ENCODE measurements at places on chromosomes 6 and 20.

DNA sequence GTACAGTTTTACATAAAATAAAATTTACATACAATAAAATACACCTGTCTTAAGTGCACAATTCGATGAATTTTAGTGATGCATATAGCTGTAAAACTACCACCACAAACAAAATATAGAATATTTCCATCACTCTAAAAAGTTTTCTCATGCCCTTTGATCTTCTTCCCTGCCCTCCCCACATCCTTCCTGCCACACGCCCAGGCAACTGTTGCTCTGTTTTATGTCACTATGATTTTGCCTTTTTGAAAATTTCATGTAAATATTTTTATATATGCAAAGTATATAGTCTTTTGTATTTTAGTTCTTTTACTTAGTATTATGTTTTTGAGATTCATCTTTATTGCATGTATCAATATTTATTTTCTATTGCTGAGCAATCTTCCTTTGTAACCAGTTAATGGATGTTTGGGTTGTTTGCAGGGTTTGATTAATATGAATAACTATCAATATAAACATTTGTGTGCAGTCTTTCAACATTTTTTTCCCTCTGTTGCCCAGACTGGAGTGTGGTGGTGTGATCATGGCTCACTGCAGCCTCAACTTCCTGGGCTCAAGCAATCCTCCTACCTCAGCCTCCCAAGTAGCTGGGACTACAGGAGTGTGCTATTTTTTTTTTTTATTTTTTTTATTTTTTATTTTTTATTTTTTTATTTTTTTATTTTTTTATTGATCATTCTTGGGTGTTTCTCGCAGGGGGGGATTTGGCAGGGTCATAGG lies 23.8 kb upstream of the SAMHD1 start:
- DNase-seq: no peak

DNA sequence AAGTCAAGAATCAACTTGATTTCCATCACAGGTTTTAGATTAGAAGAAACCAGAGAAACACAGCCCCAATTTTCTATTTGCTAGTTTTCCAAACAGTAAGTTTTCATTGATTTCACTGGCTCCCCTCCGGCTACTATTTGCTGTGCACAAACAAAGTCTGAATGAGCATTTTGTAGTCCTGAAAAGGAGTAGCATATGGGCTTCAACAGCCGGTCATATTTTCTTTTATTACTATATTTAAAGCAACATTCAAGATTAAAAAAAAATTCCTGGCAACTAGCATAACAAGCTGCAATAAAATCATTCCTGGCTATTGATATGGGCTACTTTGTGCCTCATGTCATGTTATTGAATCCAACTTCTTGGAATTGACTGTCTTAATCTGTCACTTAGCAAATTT lies 48.3 kb downstream of the CARMIL1 start:
- DNase-seq: peak; percentile 12

DNA sequence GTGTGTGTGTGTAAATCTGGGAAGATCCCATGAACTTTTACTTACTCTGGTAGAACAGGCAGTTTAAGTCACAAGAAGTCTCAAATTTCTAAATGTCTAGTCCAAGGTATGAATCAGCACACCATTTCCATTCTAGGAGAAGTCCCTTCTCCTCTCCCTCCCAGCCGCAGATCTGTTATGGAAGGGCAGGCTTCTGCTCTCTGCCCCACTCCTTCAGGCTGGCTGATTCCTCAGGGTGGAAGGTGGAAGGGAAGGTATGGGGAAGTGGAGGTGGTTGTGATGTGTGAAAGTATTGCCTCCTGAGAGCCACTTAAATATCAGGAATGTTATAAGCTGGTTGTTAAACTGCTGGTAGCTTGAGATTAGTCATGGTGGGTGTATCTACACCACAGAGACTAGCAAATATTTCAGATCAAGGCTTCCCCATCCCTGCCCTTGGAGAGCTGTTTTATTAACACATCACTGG lies 44.5 kb upstream of the LAMA4 start:
- DNase-seq: no peak

- no peak for DNase-seq
These were observed 205.5 kb downstream of the TFAP2B start for GRCh38 chr6:51024126-51024525.

- peak; percentile 57 for DNase-seq
These were observed 373.5 kb upstream of the BTBD3 start for GRCh38 chr20:11544029-11544678.

DNA sequence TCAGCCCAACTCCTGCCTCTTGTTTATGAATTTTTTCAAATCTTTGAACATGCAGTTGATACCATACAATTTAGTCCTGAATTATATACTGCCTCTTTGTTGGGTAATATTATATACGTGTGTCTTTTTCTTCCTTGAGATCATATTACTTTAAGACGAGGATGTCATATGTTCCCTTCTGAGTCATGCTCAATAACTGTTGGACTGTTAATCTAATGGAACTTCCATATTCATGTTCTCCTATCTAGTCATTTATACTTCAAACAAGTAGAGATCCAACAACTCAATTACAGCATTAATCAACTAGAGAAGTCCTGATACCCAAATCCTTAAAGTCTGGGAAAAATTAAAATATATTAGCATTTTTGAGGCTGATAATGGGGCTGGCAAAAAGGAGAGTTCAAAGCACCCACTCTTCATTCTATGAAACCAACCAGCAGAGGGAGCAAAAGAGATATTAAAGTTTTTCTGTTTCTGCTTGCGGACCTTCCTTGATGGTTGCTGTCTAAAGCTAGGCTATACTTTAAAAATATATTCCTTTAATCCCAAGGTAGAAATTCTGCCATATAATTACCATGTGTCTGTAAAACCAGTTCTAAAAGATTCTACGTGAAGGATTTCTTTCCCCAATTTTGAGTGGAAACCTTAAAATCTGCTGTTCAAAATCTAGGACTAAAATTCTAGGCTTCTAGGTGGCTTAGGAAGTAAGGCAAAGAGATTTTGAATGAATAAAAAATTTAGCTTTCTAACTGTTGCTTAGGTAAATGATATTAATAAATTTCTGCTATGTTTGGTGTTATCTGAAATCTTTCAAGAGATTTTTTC lies 498.9 kb downstream of the BCKDHB start:
- DNase-seq: peak; percentile 15

DNA sequence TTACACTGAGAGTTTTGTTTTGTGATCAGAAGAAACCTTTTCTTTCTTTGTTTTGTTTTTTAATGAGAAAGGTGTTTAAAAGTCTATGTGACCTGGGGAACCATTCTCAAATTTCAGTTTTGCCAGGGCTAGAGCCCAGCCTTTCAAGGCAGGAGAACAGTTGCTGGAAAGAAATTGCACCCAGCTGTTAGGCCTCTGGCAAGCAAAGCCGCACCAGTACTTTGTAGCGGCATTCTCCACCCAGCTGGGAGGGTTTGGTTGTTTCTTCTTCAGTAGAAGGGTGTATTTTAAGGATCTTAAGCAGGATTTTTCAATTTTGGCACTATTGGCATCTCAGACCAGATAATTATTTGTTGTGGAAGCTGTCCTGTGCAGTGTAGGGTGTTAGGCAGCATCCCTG lies 16.6 kb upstream of the MAPK13 start:
- DNase-seq: no peak

GRCh38 chr6:112202639-112203341 lies 51.6 kb downstream of the LAMA4 start:
- no peak for DNase-seq

DNA sequence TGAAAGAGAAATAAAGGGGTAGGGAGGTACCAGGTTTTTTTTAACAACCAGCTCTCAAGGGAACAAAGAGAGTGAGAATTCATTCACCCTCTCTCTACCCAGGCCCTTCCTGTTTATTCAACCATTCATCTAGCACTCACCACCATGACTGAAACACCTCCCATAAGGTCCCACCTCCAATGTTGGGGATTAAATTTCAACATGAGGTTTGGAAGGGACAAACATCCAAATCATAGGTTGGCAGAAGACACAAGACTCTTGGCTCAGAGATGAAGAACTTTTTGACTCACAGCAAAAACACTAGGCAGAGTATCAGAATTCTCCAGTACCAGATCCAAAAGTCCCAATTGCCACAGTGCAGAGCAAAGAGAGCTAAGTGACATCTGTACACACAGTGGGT lies 186.3 kb downstream of the EDN1 start:
- no peak for DNase-seq

DNA sequence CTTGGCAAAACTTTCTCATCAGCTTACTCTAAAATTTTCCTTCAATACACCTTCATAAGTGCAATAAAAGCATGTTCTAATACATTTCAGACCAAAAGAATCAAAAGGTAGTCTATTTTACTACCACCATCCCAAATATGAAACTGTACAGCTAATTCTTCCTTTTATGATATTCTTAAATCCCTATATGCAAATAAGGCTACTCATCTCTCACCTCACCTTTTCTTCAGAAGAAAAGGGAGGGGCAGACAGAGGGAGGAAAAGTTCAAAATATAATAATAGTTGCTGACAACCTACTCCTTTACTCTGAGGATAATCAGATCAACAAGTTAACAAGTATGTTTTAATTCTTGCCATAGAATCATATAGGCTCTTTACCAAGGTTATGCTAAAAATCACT lies 7.4 kb downstream of the C6orf120 start:
- DNase-seq: no peak

GRCh38 chr20:24164360-24164759 lies 175.8 kb upstream of the GGTLC1 start:
- DNase-seq: no peak

GRCh38 chr6:2230659-2231277 lies 14.6 kb downstream of the GMDS start:
- no peak for DNase-seq

- DNase-seq: no peak
These were observed 72.6 kb upstream of the RNF24 start for GRCh38 chr20:4087923-4088322.

GRCh38 chr20:44891826-44892225 lies 6.3 kb downstream of the YWHAB start:
- DNase-seq: no peak

DNA sequence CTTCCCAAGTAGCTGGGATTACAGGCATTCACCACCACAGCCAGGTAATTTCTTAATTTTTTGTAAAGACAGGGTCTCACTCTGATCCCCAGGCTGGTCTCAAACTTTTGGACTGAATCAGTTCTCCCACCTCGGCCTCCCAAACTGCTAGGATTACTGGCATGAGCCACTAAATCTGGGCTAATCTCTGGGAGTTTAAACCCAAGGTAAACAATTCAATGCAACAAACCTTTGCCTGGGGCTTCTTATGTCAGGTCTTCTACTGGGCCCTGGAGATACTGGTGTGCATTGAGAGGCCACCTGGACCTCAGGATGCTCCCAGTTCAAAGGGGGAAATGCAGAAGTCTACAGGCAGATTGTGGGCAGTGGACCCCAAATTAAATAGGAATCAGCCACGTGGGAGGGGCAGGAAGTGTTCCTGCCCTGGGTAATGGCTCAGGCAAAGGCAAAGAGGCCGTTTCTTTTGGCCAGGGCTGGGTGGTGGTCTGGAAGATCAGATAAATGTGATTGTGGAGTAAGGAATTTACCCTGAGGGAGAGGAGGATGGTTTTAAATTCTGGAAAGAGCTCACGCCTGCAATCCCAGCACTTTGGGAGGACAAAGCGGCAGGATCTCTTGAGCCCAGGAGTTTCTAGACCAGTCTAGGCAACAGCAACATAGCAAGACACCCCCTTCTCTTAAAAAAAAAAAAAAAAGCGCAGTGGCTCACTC lies 1.3 kb upstream of the MYBL2 start:
- no peak for DNase-seq

DNA sequence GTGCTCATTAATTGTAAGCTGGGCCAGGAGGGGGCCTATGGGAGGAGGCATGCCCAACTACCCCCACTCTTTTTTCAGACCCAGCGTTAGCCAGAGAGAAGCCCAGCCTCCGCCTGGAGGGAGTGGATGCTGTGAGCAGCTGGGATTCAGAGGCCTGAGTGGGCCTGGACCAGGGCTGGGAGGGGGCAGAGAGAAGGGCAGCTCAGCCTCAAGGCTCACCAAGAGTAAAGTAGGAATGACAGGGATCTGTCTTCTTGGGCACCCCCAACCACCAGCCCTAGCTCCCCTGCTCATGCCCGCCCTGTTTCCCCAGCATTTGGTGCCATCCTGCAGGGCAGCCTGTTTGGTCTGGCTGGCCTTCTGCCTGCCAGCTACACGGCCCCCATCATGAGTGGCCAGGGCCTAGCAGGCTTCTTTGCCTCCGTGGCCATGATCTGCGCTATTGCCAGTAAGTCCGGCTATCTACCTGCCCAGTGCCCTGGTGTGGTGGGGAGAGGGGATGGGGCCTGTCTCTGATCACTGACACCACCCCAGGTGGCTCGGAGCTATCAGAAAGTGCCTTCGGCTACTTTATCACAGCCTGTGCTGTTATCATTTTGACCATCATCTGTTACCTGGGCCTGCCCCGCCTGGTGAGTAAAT lies 6.8 kb downstream of the SLC29A1 start:
- no peak for DNase-seq

DNA sequence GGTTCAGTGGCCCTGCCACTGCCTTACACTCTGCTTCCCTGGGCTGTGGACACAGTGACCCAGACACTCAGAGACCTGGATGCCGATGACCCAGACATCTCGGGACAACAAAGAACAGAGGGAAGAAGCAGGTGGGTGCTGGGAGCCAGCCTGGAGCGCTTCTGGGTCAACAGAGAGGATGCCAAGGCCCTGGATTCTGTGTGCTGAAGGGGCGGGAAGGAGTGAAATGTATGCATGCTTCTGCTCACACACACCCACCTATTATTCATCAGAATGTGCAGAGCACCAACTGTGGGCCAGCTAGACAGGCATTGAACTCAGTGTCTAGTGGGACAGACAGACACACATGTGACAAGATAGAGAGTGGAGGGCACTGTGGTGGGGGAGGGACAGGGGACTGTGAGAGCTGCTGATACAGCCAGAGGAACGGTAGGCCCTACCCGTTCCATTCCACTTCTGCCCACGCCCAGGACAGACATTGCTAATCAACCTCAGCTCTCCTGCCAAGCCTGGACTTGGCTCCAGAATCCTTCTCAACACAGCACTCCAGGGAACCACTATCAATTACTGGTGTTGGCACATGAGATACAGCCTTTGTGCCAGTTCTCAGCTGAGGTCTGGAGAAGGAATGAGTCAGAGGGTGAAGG lies 20.2 kb downstream of the KCNK15 start:
- DNase-seq: no peak

DNA sequence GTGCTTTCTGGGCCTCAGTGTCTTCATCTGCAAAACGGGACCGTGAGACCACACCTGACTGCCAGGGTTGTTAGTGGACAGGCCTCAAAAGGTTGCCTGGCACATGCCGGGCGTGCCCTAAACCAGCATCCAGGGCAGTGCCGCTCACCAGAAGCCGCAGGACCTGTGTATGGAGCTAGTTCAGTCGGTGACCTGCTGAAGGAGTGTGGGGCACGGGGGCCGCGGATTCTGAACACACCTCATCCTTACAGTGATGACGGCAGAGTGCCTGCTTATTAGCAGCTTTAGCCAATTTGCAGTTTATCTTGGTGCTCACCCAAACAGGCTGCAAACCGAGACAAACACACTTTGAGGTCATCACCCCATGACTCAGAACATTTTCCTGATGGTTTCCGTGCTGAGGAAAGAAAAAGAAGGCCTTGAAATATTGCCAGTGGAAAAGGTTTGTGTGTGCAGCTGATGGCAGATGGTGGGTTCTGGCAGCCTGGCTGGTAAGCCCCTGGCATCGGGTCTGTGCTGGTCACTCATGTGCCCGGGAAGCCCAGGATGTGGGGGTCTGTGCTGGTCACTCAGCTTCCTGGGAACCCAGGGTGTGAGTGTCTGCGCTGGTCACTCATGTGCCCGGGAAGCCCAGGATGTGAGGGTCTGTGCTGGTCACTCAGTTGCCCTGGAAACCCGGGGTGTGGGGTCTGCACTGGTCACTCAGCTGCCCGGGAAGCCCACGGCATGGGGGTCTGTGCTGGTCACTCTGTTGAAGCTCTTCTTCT lies 153.8 kb downstream of the ERMARD start:
- no peak for DNase-seq

- DNase-seq: no peak
These were observed 167.2 kb downstream of the TFAP2C start for GRCh38 chr20:56796345-56796744.

GRCh38 chr6:112085286-112086065 lies 1.8 kb downstream of the TUBE1 start:
- no peak for DNase-seq

Data from NCI-H2081 (cell line).